ENCODE measurements at places on chromosomes 1 and 21. TPM values are rescaled to one million over a fixed set of nuclear protein-coding genes. Genes with fewer than 3 reads are reported as not detected.

OR2L3 gene
- polyA plus RNA-seq = not detected

PDZK1 gene
- polyA plus RNA-seq = 62.3 TPM

SLC44A5 gene
- polyA plus RNA-seq = 3.7 TPM

TRIM63 gene
- polyA plus RNA-seq = 6.4 TPM

TSPAN1 gene
- polyA plus RNA-seq = 17.8 TPM

CNKSR1 gene
- polyA plus RNA-seq = 109 TPM

GRCh38 chr1:215779729-215780128, 212.6 kb downstream of the KCTD3 start:
- DNase-seq = no peak
- no peaks in the 10 kb centered on the region for H3K36me3 ChIP-seq
- no peak overlapping the region for H3K27ac ChIP-seq
- H3K27me3 ChIP-seq = no peaks in the 10 kb centered on the region

DNA sequence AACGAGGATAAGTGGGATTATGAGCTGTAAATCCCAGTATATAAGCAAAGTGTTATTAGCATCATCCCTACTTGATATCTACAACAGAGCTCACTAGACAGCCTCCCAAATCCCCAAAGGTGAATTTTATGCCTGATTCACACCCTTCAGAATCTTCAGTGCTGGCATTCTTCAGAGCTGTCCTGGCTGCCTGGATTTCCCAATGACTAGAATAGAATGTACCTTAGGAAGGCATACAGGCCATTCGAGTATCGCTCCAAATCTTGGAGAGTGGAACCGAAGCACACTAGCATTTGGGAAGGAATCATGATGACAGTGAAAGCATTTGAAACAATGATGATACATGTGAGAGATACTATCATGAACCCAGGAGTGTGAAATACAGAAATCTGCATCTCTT, 22.3 kb downstream of the ZBTB40 start:
- no peak for DNase-seq
- H3K4me3 ChIP-seq = no peak overlapping the region
- peaks cover 6% of the 10 kb centered on the region for H3K36me3 ChIP-seq
- H3K27ac ChIP-seq = no peak overlapping the region
- H3K4me1 ChIP-seq = peaks cover 3% of the 10 kb centered on the region

GRCh38 chr1:102089791-102090190, 93.1 kb upstream of the OLFM3 start:
- no peaks in the 10 kb centered on the region for H3K27me3 ChIP-seq
- H3K27ac ChIP-seq = no peak overlapping the region
- DNase-seq = no peak
- H3K4me3 ChIP-seq = no peak overlapping the region
- H3K4me1 ChIP-seq = no peaks in the 10 kb centered on the region

DNA sequence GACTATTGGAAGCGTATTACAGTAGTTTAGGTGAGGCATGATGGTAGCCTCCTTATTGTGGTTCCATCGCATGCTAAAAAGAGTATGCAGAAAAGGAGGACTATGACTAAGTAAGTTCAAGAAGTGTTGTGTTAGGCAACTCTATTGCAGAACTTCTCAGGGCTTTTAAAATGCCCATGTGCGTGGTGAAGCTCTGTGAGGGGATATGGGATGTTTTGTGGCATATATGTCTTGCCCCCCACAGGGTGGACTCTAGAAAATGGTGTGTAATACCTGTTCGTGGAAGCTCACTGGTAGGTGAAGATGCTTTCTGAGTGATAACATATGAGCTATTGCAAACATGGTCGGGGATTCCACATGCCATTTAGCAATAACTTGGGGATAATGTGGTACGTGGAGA, 31.7 kb downstream of the MAN1A2 start:
- no peaks in the 10 kb centered on the region for H3K27me3 ChIP-seq
- H3K36me3 ChIP-seq = no peaks in the 10 kb centered on the region
- no peak overlapping the region for H3K4me3 ChIP-seq

GRCh38 chr1:39167632-39168209, 36.8 kb upstream of the MACF1 start:
- no peak overlapping the region for H3K27ac ChIP-seq
- no peak overlapping the region for H3K4me3 ChIP-seq
- H3K27me3 ChIP-seq = no peaks in the 10 kb centered on the region

- no peaks in the 10 kb centered on the region for H3K4me1 ChIP-seq
- no peak overlapping the region for H3K4me3 ChIP-seq
- no peaks in the 10 kb centered on the region for H3K27me3 ChIP-seq
- no peaks in the 10 kb centered on the region for H3K36me3 ChIP-seq
Measured at GRCh38 chr1:229266832-229267500, 3.9 kb upstream of the RAB4A start.

DNA sequence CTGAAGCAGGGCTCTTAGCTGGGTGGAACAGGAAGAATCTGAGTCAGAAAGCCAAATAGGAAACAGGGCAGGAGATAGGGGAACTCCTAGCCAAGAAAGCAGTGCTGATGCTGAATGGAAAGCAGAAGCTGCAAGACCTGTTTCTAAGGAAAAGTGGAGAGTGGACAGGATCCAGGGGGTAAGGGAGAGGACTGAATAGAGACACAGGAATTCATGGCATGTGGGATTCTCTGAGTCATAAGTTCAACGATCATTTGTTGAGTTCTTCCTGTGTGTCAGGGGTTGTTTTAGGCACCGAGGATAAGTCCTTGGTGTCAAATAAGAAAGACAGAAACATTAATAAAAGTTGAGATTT, 153.8 kb upstream of the FGGY start:
- H3K36me3 ChIP-seq = no peaks in the 10 kb centered on the region
- H3K4me3 ChIP-seq = no peak overlapping the region
- H3K27ac ChIP-seq = no peak overlapping the region
- peaks cover 9% of the 10 kb centered on the region for H3K4me1 ChIP-seq
- no peaks in the 10 kb centered on the region for H3K27me3 ChIP-seq

- H3K4me3 ChIP-seq = no peak overlapping the region
- H3K27ac ChIP-seq = no peak overlapping the region
- no peaks in the 10 kb centered on the region for H3K36me3 ChIP-seq
- no peaks in the 10 kb centered on the region for H3K27me3 ChIP-seq
- H3K4me1 ChIP-seq = peaks cover 25% of the 10 kb centered on the region
Measured at GRCh38 chr21:45299026-45299863, 11.6 kb upstream of the POFUT2 start.

GRCh38 chr1:228174482-228175315, 9.1 kb downstream of the IBA57 start:
- H3K4me3 ChIP-seq = no peak overlapping the region
- H3K27ac ChIP-seq = no peak overlapping the region
- no peaks in the 10 kb centered on the region for H3K27me3 ChIP-seq
- H3K4me1 ChIP-seq = no peaks in the 10 kb centered on the region
- H3K36me3 ChIP-seq = peaks cover 19% of the 10 kb centered on the region

GRCh38 chr21:21690068-21690665, 692.0 kb downstream of the NCAM2 start:
- no peak overlapping the region for H3K27ac ChIP-seq
- no peaks in the 10 kb centered on the region for H3K36me3 ChIP-seq
- H3K27me3 ChIP-seq = no peaks in the 10 kb centered on the region
- no peaks in the 10 kb centered on the region for H3K4me1 ChIP-seq

- peak within 1 kb of the TSS; percentile 13 for H3K4me3 ChIP-seq
- no peak for DNase-seq
- H3K27me3 ChIP-seq = peaks cover 13% of the 10 kb centered on the region
Measured at GRCh38 chr1:247857069-247857984, at the start of gene TRIM58. TRIM58 (plus strand) TSS chr1:247857187; CDS start chr1:247857247, 60 bp downstream.

- H3K27ac ChIP-seq = no peak overlapping the region
- no peaks in the 10 kb centered on the region for H3K27me3 ChIP-seq
- no peak overlapping the region for H3K4me3 ChIP-seq
- no peaks in the 10 kb centered on the region for H3K36me3 ChIP-seq
- no peak for DNase-seq
- peaks cover 12% of the 10 kb centered on the region for H3K4me1 ChIP-seq
Measured at GRCh38 chr1:109894823-109895719, 15.6 kb upstream of the CSF1 start.

GRCh38 chr1:212228591-212229119, 56.6 kb upstream of the PPP2R5A start:
- no peaks in the 10 kb centered on the region for H3K27me3 ChIP-seq
- H3K36me3 ChIP-seq = no peaks in the 10 kb centered on the region
- H3K4me1 ChIP-seq = peaks cover 7% of the 10 kb centered on the region
- peak overlapping the region; percentile 4 for H3K27ac ChIP-seq
- no peak for DNase-seq
